Fibroblast of upper back skin (primary cell): ENCODE measurements at places on chromosomes 11 and 22.

DNA sequence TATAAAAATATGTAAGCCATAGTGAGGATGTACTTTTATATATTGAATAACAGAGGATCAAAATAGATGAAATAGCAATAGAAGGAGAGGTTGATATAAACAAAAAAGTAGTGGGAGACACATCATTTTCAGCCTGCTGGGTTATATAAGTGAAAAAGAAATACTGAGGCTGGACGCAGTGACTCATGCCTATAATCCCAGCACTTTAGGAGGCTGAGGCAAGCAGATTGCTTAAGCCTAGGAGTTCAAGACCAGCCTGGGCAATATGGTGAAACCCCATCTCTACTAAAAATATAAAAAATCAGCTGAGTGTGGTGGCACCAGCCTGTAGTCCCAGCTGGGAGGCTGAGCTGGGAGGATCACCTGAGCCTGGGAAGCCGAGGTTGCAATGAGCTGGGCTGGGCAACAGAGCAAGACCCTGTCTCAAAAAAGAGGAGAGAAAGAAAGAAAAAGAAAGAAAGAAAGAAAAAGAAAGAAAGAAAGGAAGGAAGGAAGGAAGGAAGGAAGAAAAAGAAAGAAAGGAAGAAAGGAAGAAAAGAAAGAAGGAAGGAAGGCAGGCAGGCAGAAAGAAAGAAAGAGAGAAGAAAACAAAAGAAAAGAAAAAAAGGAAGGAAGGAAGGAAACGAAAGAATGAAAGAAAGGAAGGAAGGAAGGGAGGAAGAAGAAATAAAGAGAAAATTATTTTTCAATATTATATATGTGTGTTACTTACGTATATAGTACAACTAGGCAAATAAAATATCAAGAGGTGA is 7.0 kb upstream of the P2RY2 start:
- DNase-seq = no peak

GRCh38 chr11:20875889-20876288 is 206.5 kb downstream of the NELL1 start:
- DNase-seq = no peak

GRCh38 chr11:104033134-104033533 is 3.3 kb upstream of the DDI1 start:
- DNase-seq = peak; percentile 88

- peak; percentile 26 for DNase-seq
Observed at GRCh38 chr11:119721129-119722120, 7.6 kb downstream of the NECTIN1 start.

GRCh38 chr11:33775832-33776470 is 1.6 kb upstream of the FBXO3 start:
- no peak for DNase-seq

GRCh38 chr11:73225851-73226250 is 7.8 kb downstream of the P2RY2 start:
- no peak for DNase-seq

DNA sequence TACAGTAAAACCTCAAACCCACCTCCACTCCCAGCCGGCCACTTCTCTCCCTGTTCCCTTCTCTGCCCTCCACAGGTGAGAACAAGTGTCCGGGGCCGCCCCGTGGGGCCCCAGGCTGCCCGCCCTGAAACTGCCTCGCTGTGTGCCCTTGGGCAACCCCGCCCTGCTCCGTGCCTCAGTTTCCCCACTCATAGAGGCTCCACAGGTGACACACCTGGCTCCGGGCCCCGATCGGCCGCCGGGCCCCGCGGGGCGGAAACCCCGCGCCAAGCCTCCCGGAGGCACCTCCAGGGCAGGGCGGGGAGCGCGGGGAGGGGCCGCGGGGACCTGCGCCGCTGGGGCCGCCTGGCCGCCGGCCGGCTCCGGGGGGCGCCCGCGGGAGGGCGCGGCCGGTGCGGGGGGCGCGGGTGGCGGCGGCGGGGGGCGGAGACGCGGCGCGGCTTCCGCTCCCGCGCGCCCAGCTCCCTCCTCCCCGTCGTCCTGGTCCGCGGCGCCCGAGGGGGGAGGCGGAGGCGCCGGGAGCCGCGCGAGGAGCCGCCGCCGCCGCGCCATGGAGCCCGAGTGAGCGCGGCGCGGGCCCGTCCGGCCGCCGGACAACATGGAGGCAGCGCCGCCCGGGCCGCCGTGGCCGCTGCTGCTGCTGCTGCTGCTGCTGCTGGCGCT is at the start of gene LRP5:
TSS of gene LRP5 (plus strand) at position 475 of the 663 bp plus-strand sequence. CDS start at position 599, 124 bp downstream.
- peak; percentile 21 for DNase-seq

DNA sequence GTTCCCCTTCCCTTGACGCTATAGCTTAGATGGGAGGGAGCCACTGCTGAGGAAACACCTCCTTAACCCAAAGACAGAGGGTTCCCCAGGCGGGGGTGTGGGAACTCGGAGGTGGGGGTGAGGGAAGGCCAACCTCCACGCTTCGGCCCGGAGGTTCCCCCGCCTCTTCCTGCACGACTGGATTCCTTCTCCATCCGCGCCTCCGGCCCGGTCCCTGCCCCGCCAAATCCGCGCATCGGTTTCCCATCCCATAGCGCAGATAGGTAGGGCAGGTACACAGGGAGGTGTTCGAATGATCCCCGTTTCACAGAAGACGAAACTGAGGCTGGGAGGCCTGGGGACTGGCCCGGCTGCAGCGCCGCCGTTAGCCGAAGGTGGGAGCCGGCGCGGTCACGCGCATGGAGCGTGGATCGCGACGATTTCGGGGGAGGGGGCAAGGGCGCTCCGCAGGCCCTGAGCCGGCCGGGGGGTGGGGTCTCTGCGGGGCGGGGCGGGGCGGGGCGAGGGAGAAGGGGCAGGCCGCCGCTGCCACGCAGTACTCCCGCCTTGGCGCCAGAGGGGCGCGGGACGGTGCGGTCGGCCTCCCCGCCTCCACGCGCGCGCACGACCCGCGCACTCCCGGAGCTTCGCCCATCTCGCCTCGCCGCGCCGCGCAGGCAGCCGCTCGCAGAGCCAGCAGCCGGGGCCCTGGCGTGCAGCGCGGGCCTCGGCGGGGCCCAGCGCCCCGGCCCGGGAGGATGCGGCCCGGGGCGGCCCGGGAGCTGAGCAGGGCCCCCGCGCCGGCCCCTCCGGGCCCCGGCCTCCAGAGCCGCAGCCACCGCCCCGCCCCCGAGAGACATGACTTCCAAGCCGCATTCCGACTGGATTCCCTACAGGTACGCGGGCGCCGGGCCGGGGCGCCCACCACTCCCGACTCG is at the start of gene TUB:
TSS of gene TUB (plus strand) at position 538 of the 917 bp plus-strand sequence. CDS start at position 838, 300 bp downstream.
- DNase-seq = peak; percentile 23

- no peak for DNase-seq
Observed at GRCh38 chr11:114173843-114174242, 114.3 kb downstream of the ZBTB16 start.

DNA sequence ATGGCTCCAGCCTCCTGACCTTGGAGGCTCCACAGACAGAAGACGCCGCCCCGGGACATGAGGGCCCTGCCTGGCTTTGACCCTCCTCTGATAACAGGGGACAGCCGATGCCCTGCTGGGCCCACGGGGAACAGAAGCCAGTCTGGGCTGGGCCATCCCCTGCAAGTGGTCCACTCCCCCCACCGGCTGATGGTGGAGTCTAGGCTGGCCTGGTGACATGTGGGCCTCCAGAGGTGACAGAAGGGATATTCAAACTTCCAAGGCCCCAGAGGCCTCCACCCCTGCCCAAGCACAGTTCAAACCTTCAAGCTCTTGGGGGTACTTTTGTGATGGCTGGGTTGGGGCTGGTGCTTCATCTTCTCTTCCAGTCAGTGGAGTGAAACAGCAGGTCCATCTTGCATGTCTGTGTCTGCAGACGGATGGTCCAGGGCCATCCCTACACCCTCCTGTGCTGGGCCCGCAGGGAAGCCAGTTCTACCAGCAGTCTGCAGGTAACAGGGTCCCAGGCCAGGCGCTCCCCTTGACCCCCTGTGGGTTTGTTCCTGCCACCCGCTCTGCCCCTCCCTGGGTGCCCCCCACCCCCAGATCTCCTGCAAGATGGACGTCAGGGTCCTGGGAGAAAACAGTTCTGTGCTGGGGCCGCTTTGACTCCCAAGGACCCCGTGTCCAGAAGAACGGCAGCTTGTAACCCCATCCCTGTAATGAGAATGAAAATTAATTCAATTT is 929.9 kb downstream of the BRD1 start:
- no peak for DNase-seq

- DNase-seq = no peak
Observed at GRCh38 chr11:115911613-115912346, 407.6 kb upstream of the CADM1 start.

GRCh38 chr11:38456371-38456770 is 1858.3 kb upstream of the RAG2 start:
- no peak for DNase-seq

DNA sequence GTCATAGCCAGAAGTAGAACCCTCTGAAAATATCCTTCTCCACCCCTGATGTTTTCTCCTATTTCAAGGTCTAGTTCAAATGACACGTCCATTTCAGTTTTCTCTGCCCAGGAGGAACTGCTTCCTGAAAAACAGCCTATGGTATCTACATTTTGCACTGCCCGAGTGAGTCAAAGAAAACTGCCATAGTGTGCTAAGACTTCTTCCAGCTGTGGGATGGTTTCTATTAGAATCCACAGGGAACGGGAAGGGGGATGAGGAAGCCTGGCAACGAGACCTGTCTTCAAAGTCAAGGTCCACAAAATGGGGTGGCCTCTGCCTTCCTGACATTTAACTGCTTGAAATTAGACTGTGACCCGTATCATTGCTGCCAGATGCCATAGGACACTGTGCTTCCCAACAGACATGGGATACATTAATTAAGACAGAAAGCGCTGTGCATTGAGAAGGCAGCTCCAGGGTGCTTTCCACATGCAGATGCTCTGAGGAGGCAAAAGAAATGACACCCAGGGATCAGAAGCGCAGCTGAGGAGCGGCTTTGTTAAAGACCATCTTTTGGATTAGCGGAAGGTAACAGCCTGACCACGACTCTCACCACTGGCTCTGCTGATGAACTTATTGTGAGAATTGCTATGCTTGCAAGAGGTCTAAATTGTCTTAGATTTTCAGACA is 39.4 kb upstream of the NUP50 start:
- peak; percentile 21 for DNase-seq

GRCh38 chr11:122656073-122656630 is 630 bp downstream of the UBASH3B start:
- peak; percentile 53 for DNase-seq

DNA sequence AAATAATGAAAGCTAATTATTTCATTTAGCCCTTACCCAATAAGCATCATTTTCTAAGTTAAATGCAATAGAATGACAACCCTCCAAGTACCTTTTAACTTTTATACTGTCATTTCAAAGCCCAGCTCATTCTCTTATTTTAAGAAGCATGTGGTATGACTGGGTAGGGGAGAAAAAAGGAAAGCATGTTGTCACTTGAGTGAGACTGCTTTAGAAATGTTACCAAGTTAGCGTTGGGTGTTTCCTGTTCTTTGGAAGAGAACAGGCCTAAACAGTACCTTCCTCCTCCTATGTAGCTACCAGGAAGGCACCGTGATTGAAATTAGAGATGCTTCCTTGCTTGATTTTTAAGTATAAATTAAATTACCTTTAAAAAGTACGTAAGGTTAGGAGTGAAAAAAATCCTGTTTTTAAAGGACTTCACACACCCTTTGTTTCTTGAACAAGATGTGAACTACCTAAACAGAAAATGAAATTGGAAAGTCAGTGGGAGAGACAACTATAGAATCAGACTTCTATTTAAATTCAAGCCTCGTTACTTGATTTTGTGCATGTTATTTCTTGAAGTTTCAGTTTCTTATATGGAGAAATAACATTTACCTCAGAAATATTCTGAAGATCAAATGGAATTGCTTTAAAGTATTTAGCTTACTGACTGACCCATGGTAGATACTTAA is 741 bp upstream of the CNTF start:
- DNase-seq = no peak

- peak; percentile 18 for DNase-seq
Observed at GRCh38 chr11:66157182-66157864, 87.3 kb downstream of the PACS1 start.

- no peak for DNase-seq
Observed at GRCh38 chr22:36360871-36361383, 26.8 kb downstream of the MYH9 start.

DNA sequence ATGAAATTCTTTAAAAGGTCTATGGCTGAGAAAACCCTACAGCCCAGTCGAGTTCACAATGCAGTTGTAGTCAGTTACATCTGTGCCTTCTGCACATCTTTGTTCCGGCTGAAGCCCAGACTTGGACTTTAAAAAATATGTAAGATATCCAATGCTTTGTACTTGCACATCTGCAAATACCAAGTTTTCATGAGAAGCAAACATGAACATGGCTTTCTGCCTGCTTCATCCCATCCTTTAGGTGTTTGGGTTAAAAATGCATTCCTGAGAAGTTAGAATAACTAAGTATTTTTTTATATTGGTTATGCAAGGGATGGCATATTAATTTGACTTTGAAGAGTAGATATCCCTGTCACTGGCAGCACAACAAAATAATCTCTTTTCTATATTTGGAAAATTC is 528.4 kb downstream of the METTL15 start:
- DNase-seq = peak; percentile 67

DNA sequence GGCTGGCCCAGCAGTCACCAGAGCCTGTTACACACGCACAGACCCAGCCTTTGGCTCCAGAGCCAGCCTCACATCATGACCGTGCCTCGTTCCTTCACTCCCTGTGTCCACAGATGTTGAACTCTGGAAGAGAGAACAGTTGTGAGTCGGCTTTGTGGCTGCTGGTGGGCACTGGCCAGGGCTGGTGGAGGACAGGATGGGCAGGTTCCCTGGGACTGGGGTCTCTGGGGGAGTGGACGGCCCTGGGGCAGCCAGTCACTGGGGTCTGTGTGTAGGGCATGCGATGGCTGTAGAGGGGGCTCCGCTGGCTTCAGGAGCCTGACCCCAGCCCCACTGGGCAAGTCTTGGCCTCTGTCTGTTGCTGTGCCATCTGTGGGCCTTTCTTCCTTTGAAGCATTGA is 1070.1 kb downstream of the BRD1 start:
- no peak for DNase-seq

- DNase-seq = no peak
Observed at GRCh38 chr11:70729949-70730348, 331.6 kb downstream of the CTTN start.

GRCh38 chr11:75996523-75997442 is 181.8 kb downstream of the UVRAG start:
- DNase-seq = peak; percentile 64

DNA sequence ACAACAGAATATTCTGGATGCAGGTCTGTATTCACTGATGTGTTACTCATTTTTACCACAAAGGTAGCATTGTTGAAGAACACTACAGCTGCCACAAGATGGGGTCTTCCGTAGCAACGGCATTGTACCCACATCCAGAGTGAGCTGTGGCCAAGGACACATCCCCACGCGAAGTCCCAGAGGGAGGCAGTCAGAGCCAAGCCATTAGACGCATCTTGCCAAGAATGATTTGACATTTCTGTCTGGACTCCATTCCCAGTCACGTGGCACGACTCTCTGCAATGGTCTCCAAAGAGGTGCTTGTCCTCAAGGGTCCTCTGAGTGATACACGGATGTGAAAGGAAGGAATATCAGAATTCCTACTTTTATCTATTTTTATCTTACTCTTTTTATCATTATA is 15.5 kb downstream of the OPCML start:
- DNase-seq = no peak

- DNase-seq = no peak
Observed at GRCh38 chr11:130874396-130874795, 41.9 kb downstream of the SNX19 start.

GRCh38 chr11:115705200-115705599 is 201.0 kb upstream of the CADM1 start:
- DNase-seq = no peak
